GF-D8 (cell line): ENCODE measurements at places on chromosomes 1 and 21.

DNA sequence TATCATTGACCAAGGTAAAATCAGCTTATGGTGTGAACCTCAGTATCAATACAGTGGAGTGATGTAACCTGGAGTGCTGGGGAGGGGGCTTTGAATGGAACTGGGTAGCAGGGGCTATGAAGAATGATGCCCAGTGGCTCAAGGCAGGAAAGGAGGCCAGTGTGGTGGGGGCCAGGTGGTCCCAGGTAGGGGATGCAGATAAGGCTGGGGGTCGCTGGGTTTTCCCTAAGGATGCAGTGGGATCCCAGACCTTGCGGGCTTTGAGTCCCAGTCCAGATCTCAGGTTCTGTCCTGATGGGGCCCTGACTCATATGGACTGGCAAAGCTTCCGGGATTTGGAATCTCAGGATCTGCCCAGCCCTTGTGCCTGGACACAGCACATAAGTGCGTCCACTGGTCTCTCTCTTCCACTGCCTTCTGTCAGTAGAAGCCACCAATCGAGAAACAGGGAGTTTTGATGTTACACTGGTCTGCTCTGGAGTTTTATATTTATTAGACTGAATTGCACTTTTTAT lies 52.0 kb downstream of the S100B start:
- no peak for DNase-seq

DNA sequence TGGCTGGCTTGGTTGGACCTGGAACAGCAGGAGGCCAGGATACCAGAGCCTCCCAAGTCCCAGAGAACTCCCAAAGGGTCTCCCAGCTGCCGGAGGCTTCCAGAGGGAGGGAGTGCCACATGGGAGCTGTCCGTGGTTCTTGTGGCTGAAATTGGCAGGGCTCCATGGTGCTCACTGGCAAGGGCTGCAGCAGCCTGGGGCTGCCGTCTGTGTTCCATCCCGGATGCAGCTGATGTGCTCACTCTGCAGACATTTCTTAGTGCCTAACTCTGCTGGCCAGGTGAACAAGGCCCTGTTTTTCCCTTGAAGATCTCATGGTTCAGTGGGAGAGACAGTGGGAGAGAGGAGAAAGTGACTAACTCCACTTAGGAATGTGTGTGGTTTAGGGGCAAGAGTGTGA lies 261.1 kb downstream of the CAMTA1 start:
- no peak for DNase-seq

- no peak for DNase-seq
Observed at GRCh38 chr1:151540982-151541377, 871 bp downstream of the TUFT1 start.

DNA sequence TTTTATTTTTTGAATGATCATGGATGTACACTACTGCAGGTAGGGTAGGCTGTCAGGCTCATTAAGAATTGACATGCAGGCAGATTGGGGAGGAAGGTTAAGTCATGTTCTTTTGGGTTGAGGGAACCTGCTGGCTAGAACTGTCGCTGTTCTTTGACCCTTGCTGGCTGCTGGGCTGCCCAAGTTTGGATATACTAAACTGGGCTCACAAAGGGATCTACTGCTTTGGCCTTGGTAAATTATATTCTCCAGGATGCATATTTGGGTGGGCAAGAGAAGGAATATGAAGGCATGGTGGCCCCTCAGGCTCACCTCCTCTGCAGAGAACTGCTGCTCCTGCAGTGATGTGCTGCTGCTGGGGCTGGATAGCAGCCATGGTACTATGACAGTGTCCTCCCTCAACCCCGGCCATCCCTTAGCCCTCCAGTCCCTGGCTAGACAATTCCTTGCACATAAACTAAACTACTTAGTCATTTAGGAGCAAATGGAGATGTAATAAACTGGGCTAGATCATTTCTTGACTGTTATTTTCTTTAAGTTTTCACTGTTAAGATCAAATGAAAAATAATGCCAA lies 6.1 kb downstream of the ATP1A1 start:
- no peak for DNase-seq

GRCh38 chr1:24735156-24735508 lies 10.1 kb upstream of the CLIC4 start:
- DNase-seq: no peak

- no peak for DNase-seq
Observed at GRCh38 chr1:12343823-12344487, 114.1 kb downstream of the VPS13D start.

GRCh38 chr1:20666146-20666545 lies 5.0 kb upstream of the DDOST start:
- no peak for DNase-seq

DNA sequence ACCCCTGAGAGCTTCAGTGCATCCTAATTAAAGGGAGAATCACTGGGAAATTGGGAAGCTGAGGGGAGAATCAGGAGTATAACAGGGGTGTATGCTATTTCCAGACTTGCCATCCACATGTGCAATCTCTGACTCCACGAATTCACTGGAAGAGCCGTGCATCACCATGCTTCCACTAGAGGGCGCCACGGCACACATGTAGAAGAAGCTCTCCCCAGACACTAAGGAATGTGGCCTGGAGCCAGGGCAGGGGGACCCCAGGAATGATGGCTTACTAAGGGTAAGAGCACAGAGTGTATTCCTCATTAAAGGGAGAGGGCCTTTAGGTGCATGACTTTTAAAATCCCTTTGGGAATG lies 81.5 kb downstream of the ABCA4 start:
- no peak for DNase-seq

DNA sequence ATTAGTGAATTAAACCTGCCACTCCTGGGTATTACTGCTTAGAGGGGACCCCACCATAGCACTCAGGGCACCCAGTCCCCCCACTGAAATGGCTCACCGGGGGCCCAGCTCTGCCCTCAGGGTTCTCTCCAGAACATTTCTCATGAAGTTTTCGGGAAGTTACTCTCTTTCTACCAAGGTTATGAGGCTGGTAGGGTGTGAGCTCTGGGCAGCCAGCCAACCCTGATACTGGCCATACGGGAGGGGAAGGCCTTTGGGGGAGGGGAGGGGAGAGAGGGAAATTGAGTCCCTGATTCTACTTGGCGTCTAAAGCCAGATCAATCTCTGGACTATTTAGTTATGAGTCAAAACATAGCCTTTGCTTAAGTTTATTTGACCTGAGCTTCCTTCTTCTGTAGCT lies 12.9 kb upstream of the PDE9A start:
- no peak for DNase-seq

DNA sequence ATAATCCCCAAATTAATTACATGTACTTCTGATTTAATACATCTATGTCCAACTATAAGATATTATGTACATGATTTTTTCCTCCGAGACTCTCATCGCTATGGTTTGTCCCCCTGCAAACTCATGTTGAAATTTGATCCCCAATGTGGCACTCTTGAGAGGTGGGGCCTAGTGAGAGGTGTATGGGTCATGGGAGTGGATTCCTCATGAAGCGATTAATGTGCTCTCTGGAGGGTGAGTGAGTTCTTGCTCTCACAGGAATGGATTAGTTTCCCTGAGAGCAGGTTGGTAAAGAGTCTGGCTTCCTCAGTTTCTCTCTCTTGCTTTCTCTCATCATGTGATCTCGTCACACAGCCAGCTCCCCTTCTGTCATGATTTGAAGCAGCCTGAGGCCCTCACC lies 16.1 kb downstream of the HSF2BP start:
- DNase-seq: no peak

- no peak for DNase-seq
Observed at GRCh38 chr1:32073299-32074229, 825 bp downstream of the TMEM39B start.

DNA sequence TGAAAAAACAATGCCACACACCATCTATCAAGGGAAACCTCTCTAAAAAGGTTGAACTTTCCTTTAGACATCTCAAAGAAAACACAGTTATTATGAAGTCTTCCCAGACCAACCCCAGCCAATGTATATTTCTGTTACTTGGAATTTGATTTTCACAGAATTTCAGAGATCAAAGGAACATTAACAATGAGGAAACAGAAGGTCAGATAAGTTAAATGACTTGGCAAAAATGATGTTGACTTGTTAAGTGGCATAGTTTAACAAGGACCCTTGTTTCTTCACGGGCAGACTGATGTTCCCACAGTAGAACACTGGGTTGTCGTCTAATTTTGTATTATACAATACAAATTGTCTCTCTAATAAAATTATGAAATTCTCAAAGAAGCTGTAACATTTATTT lies 29.0 kb downstream of the NME7 start:
- peak; percentile 19 for DNase-seq
